ENCODE measurements at places on chromosomes 3 and 15.

- DNase-seq: no peak
These were observed 64.2 kb upstream of the TMEM115 start for GRCh38 chr3:50423543-50423942.

DNA sequence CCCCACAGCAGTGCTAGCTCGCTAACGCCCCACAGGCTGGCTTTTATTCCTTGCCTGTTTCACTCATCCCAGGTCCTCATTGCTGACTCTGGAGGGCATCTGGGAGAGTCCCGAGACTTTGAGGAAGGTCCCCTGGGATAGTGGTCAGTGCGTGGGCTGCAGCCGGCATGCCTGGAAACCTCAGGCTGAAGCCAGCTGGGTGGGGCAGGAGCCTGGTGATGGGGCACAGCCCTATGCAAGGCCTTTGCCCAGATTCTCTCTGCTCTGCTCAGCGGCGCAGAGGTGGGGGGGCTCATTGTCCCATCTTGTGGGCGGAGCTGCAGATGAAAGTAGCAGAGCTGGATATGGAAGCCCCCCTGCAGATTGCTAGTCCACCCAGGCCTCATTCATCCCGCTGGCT is 55.7 kb upstream of the SMAD6 start:
- no peak for DNase-seq

DNA sequence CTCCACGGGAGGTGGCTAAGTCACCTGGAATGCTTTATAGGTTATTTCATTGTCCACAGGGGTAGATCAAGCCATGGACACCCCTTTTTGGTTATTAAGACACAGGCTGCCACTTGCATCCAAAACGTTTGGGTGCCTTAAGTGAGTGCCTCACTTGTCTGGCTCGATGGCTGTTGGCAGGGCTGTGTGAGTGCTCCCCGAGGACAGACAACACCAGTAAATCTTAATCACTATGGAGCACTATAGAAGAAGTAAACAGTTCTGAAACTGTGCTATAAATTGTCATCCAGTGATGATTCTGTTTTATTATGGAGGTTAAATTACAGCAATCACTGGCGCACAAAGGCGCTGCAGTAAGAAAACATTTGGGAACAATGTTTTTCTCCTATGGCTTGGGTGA is 215.5 kb downstream of the CACNA2D3 start:
- no peak for DNase-seq

DNA sequence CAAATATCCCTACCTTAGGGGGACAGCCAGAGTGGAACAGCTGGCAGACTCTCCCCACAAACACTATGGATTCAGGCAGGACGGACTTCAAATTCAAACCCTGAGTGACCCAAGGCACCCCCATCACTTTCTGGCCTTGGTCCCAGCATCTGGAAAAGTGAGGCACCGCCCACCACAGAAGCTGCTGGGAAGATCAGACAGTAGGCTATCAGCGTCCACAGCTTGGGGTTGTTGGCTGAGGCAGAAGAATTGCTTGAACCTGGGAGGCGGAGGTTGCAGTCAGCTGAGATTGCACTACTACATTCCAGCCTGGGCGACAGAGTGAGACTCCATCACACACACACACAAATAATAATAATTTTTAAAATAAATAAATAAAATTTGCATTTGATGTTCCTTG is 8.5 kb downstream of the PFKFB4 start:
- DNase-seq: no peak

DNA sequence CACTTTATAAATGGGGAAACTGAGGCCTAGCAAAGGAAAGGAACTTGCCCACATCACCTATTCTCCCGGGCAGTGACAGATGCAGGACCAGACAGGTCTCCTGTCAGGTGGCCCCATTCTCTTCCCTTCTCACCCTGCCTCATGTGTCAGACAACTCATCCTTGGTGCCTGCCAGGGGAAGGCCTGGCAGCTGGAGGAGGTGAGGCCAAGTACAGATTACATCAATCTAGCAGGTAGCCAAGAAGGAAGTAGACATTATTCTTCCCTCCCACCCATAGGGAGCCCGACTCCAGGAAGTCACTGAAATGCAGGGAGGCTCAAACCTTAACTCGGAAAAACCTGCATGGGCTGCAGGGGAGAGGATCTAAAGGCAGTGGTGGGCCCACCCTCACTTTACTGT is 39.6 kb downstream of the DAPK2 start:
- no peak for DNase-seq

GRCh38 chr3:99927671-99928457 is 110.2 kb downstream of the CMSS1 start:
- no peak for DNase-seq

DNA sequence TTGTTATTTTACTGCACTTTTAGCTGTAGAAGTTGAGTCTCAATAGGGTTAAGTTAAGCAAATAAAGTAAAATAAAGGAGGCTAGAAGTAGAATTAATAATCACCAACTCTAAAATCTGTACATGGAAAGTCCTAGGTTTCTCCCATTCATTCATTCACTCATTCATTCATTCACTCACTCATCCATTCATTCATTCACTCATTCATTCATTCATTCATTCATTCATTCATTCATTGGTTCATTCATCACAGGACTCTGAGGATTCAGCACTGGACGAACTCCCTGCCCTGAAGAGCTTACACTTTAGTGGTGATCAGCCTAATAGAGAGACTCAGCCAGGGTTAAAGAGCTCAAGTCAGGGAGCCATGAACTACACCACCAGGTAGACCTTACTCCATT is 4.5 kb upstream of the LSG1 start:
- DNase-seq: no peak

DNA sequence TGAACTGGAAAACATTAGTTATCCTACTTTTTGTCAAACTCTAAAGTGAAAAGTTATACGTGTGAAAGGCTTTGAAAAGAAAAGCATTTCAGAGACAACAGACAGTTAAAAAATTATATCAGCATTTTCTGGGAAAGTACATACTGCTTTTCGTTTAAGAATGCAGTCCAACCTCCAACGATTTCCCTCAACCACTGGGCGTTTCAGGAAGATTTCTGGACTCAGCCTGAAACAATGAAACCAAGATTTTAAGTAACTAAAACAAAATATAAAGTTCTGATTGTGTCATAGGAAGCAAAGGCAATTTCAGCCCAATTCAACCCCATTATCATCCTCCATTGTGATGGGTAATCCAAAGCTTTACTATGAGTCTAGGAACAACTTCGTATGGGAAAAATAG is 110.7 kb downstream of the PLD1 start:
- no peak for DNase-seq

DNA sequence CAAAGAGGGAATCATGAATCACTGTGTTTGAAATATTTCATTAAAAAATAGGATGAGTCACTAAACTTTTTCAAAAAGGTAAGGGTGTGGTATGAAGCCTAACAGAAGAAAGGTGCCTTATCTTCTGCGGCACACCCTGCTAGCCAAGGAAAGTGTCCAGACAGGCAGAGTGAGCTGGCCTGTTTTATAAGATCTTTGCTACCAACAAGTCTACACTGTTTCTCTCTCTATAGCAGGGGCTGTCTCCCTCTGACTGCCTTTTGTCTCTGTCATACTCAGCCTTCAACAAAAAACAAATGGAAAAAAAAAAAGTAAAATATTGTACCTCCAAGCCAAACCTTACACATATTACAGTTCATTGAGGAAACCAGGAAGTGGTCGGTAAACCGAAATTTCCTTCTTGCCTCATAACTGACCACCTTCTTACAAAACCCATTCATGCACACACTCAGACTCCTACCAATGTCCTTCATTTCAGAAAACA is 9.1 kb downstream of the ZDHHC3 start:
- no peak for DNase-seq

GRCh38 chr3:53159156-53160060 is 1.6 kb upstream of the PRKCD start:
- DNase-seq: no peak
